GM12864 (cell line): ENCODE measurements at places on chromosomes 7 and 10.
A peak's percentile ranks its signal among the peaks of the same experiment; 100 is the strongest.

DNA sequence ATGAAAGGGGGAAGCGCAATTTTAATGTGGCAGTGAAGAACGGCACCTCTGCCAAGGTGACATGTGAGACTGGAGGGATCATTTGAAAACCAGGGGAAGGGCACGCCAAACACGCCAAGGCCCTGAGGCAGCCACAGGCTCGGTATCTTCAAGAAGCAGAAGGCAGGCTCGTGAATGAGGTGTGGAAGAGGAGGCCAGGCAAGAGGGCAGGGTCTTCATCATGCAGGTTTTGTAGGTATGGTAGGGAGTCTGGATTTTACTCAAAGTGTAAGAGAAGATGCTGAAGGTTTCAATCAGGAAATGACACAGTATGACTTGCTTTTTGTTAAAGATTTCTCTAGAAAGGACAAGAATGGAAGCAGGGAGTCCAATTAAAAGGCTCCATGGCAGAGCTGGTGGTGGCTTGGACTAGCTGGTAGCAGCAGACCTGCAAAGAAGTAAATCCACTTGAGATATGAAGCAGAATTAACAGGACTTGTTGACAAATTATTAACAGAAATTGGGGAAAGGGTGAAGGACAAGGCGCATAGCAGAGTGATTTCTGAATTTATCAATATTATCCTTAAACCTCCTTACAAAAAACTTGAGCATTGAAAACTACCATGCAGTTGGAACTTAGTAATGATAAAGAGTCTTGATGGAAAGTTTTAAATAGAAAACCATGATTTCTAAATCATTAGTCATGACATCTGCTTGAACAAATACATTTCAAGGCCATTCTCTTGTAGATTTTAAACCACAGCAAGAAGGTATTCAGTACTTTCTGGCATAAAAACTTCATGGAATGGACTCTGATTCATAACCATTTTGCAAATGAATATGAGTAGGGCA, 70.4 kb downstream of the COA1 start:
- no peak for DNase-seq

DNA sequence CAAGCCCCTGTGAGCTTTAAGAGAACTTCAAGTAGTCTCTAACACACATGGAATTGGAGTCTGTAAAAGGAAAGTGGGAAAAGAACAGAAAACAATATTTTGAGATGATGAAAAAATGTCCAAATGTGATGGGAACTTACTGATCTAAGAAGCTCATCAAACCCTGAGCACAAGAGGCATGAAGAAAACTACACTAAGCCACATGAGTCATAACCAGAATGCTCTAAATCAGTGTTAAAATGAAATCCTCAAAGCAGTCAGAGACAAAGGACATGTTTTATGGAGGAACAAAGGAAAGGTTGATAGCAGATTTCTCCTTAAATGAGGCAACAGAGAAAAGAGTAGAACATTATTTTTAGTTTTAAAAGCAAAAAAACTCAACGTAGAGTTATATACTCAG, 37.2 kb downstream of the ZNF33A start:
- DNase-seq: no peak

GRCh38 chr7:8035647-8036518, 67.3 kb downstream of the GLCCI1 start:
- peak; percentile 22 for DNase-seq

GRCh38 chr10:133523631-133524203, 3.4 kb upstream of the CYP2E1 start:
- DNase-seq: no peak

DNA sequence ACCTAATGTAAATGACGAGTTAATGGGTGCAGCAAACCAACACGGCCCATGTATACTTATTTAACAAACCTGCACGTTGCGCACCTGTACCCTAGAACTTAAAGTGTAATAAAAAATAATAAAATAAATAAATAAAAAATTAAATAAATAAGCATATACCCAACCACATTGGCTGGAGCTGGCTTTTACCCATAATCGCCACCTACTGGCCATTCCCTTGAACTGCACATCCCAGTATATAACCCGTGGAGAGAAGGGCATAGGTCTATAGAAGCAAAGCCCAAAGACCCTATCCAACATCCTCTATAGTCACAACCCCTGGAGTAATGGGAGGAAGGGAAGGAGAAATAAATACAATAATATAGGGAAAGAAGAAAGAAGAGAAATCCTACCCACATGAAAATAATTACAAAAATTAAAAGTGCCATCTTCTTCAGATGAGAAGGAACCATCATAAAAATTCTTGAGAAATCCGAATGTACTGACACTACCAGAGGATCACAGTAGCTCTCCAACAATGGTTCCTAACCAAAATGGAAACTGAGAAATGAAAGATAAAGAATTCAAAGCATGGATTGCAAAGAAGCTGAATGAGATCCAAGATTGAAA, 65.6 kb downstream of the TWIST1 start:
- DNase-seq: no peak

DNA sequence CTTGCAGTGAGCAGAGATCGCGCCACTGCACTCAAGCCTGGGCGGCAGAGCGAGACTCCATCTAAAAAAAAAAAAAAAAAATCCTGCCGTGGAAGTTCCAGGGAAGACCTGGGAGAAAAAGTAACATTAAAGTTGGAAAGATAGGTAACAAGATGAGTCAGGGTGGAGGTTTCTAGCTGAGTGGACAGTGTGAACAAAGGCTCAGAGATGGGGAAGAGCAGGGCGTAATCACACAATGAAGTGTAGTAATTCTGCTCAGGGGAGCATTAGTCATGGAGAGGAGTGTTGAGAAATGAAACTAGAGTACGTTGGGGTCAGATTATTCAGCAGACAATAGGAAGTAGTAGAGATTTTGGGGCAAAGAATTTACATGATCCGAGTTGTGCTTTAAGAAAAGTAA, 21.6 kb upstream of the WASL start:
- DNase-seq: no peak

GRCh38 chr7:28224172-28224571, 43.6 kb upstream of the JAZF1 start:
- no peak for DNase-seq

- no peak for DNase-seq
Measured at GRCh38 chr10:50931948-50932431, 46.6 kb upstream of the A1CF start.

DNA sequence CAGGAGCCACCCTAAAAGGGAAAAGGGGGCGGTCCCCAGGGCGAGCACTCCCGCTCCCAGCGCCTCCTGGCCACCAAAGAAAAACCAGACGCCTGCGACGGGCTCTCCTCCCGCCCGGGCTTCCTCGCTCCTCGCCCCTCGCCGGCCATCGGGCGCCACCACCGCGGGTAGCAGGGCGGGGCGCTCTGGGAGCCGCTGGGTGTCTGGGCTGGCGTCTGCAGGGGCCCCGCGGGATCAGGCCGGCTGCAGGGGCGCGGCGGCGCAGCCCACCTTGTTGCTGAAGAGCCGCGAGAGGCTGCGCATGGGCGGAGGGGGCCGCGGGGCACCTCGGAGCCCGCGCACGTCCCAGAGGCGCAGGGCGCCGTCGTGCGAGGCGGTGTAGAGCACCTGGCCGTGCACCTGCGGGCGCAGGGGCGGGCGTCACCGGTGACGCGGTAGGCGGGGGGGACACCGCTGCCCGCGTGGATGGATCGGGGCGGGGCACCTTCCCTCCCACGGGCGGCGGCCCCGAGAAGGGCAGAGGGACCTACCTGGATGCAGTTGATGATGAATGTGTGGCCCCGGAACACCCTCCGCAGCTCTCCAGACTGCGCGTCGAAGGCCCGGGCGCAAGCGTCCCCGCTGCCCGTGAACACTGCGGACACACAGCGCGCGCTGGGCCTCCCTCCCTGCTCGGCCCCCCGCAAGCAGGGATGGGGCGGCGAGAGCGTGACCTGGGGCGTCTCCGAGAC, 28.3 kb downstream of the WDR86 start:
- no peak for DNase-seq

- DNase-seq: no peak
Measured at GRCh38 chr7:33108554-33109004, 625 bp downstream of the RP9 start.

DNA sequence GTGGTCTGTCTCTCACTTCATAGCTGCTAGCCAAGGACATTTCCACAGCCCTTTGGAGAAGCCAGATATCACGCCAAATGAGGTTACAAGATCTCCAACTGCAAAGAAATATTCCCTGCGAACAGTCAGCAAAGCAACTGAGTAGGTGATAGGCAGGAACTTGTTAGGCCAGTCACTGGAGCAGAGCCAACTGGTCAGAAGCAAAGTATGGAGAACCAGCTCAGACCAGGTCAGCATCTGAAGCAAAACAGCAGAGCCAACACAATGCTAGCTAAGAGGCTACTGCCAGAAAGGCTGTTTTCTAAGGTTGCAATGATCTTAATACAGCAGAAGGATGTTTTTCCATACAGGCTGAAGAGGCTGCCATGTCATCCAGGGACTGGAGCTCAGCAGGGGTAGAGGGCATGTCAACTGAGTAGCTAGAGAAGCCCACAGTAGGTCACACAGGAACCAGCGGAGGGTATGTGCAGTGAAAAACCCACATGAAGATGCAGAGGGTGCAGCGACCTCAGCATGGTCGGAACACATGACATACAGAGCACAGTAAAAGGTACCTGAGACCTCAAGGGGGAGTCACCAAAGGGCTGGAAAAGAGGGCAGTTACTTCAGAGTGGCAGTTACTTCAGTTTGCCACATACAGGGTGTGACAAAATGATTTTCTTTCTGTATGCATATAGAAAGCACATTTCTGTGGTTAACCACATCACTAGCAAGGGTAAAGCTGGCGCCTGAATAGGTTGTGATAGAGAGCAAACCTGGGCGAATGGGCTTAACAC, 8.9 kb downstream of the SEC31B start:
- no peak for DNase-seq

- no peak for DNase-seq
Measured at GRCh38 chr7:157751406-157751805, 414.6 kb downstream of the DNAJB6 start.

GRCh38 chr7:35424869-35425495, 171.1 kb upstream of the TBX20 start:
- DNase-seq: peak; percentile 15

DNA sequence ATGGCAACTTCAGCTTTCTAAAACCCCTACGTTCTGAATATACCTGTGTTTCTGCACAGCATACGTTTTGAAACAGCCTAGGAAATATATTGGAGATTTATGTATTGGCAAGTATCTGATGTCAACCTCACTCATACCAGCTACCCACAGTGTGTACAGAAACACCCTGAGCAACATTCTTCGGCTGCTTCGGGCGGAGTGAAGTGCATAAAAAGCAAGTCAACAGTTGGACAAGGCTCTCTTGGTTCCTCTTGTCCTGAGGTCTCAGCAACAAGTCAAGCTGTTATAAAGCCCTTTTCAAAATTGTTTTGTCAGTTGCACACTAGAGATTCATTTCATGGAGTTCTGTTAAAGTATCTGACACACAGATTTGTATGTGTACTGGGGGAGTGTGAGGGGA, 40.0 kb upstream of the PAPSS2 start:
- no peak for DNase-seq

GRCh38 chr10:128642502-128642901, 516.3 kb upstream of the MKI67 start:
- DNase-seq: no peak

GRCh38 chr10:89622151-89622550, 22.9 kb downstream of the PANK1 start:
- DNase-seq: no peak

DNA sequence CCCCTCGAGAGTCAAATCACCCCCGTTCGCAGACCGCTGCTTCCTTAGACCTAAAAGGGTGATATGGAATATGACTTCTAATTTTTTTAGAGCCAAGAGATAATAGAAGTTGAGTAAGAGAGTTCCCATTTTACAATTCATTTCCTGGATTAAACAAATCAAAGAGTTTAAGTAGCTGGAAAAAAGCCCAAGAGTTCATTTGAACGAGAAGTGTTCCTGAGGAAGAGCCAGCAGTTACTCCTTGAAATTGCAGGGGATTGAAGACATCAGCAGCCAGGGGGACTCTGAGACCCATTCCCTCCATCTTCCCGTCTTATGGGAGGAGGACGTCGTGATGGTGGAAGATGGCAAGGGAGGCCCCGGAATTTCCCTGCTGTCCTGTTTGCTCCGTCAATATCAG, 277.0 kb downstream of the WDR11 start:
- no peak for DNase-seq

- DNase-seq: no peak
Measured at GRCh38 chr10:96205580-96205979, 65.8 kb downstream of the BLNK start.
